H7 (cell line): ENCODE measurements at places on chromosomes 1 and 21. TPM values are rescaled to one million over a fixed set of nuclear protein-coding genes. Genes with fewer than 3 reads are reported as not detected.

DNA sequence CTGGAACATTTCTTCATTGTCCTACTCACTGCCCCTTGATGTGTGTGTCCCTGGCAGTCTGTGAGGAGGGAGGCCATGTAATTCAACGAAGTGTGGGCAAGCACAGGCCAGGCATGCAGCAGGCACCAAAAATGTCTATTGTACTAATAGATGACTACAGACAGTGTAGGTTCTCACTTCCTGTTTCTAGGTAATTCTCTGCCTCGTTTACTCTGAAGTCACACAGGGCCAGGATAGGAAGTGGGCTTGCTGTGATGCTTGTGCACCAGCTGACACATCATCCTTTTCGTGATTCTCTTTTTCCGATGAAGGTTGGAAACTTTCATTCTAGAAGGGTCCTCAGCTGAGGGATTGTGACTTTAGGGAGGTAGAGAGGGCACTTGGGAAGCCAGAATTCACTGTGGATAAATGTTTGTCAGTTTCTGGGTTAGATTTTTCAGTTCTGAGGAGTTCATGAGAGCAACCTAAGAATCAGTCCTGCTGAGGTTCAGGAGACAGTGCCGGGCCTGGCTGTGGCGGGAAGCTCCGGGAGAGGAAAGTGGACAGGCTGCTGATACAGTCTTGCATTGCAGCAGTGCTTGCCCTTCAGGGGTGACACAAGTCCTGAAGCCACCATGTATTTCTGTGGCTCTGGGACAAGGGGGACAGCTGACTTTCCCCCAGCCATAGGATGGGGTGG, 4.3 kb upstream of the CSF1 start:
- DNase-seq = no peak

DNA sequence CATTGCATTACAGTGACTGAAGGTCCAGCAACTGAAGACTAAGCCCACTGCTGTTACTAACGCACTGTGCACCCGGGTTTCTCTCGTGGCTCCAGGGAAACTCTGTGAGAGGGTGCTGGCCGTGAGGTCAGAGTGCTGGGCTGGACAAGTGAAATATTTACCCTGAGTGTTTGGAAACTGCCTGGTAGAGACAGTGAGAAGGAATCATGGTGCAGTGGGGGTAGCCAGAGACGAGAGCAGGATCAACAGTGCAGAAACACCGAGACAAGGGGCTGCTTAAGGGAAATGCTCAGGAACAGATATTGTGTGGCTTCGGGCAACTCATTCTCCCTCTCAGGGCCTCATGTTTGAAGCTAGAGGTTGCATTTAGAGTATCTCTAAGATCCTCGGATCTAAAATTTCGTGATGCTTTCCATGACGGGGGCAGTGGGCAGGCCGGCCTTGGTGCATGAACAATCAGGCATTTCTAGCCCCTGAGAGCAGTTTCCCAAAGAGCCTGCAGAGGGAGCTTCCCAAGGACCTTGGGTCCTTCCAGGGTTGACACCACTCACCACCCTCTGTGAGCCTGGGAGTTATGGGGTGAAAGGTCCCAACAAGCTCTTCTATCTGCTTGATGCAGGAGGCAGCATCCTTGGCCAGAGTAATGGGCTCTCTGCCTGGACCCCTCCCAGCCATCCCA, 9.7 kb downstream of the CD2 start:
- DNase-seq = peak; percentile 80

DNA sequence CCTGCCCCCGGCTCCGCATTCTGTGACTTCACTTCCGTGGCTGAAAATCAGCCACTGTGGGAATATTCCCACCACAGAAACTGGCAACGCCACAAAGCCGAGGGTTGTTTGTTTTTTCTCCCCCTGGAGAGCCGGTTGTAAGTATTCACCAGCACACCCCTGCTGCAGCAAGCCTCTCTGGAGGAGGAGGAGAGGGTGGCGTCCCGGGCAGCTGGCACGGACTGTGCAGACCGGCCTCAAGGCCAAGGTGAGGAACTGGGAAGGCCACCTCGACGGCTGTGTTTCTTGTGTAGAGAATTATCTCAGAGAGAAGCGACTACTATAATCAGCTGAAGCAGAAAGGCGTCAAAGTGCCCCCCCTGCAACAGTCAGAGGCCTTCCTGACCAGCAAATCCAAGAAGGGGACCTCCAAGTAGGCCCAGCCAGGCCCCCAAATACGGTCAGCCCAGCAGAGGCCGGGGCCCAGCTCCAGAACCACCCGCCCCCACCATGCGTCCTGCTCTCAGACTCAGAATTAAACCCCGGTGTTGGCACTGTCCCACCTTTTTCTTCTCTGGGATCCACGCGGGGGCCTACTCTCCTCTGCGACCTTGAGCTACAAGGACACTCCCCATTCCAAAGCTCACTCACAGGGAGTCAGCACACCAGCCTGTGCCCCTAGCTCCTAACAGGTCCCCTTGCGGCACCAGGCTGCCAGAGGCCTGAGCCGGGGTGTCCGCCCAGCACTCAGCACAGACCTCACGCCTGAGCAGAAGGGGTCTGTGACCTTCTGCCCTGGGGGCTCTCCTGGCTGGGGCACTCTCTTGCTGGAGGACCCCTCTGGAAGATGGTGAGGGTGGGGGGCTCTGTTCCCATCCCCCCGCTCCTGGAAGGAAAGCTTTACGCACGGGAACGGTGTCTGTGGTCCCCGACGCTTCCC, 1.2 kb upstream of the SMIM1 start:
- DNase-seq = peak; percentile 85

The CASQ2 gene
- 0.03 TPM in 1 of 2 replicates, not detected in the other for total RNA-seq

The OR2L3 gene
- not detected in 2 replicates for total RNA-seq

The PLCH2 gene
- total RNA-seq = 0.24 and 0.37 TPM in 2 replicates

The CA6 gene
- total RNA-seq = not detected in 2 replicates

The CDA gene
- 37.1 and 39.4 TPM in 2 replicates for total RNA-seq
